ENCODE measurements at places on chromosomes 3 and 15. TPM values are rescaled to one million over a fixed set of nuclear protein-coding genes. Genes with fewer than 3 reads are reported as not detected.

GRCh38 chr3:5220193-5220592 lies 32.7 kb downstream of the EDEM1 start:
- peaks cover 11% of the 10 kb centered on the region for H3K36me3 ChIP-seq
- DNase-seq = no peak
- no peak overlapping the region for H3K27ac ChIP-seq
- no peaks in the 10 kb centered on the region for H3K4me1 ChIP-seq

- no peak overlapping the region for H3K4me3 ChIP-seq
- no peak overlapping the region for H3K27ac ChIP-seq
- DNase-seq = peak; percentile 63
Measured at GRCh38 chr15:65189102-65189740, 4.1 kb upstream of the CLPX start.

Gene CLEC3B
- total RNA-seq = 0.57 TPM

Gene SEMA4B
- total RNA-seq = 98.6 TPM

GRCh38 chr3:191300422-191300821 lies 28.8 kb upstream of the CCDC50 start:
- no peaks in the 10 kb centered on the region for H3K4me1 ChIP-seq
- H3K36me3 ChIP-seq = no peaks in the 10 kb centered on the region
- no peak overlapping the region for H3K4me3 ChIP-seq

Gene PRSS50
- total RNA-seq = not detected

GRCh38 chr3:127089486-127090145 lies 103.3 kb upstream of the PRR23E start:
- H3K4me1 ChIP-seq = peaks cover 3% of the 10 kb centered on the region
- no peak overlapping the region for H3K4me3 ChIP-seq

DNA sequence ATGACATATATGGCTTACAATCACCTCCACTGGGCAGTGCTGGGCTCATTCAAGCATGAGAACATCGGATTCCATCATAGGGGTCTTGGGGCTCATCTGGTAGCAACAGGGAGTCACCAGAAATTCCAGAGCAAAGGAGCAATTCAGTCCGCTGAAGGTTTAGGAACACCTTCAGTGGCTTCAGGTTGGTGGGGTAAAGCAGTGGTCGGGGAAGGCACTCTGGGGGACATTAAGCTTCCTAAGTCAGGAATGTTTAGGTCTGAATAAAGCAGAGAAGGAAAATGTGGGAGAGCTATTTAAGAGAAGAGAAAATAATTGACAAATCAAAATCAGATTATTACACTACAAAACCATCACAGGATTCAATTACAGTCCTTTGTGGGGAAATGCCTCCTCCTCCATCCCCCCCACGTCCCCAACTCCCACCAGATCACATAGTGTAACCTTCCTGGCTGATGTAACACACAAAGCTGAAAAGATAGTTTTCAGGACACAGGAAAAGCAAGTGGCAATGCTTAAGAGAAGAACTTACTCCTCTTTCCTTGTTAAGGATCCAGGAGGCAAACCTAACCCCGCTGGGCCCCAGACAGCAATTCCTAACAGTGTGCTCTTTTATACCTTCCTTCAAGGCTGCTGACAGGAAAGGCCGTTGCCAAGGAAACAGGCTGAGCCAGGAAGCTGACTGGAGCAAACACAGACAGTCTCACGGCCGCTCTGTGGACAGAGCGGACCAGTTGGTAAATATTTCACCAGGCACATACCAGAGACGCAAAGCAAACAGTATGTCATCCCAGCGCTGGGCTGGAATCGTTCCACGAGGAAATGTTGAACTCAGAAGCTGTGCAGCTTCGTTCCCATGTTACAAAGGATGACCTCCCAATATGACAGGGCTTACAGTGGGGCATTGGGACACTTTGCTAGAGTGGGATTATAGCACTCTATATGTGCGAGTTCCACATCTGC lies 57.5 kb upstream of the LMCD1 start:
- peak overlapping the region; percentile 28 for H3K4me3 ChIP-seq
- peak; percentile 63 for DNase-seq
- H3K36me3 ChIP-seq = no peaks in the 10 kb centered on the region
- no peaks in the 10 kb centered on the region for H3K27me3 ChIP-seq
- no peak overlapping the region for H3K27ac ChIP-seq
- peaks cover 24% of the 10 kb centered on the region for H3K4me1 ChIP-seq

DNA sequence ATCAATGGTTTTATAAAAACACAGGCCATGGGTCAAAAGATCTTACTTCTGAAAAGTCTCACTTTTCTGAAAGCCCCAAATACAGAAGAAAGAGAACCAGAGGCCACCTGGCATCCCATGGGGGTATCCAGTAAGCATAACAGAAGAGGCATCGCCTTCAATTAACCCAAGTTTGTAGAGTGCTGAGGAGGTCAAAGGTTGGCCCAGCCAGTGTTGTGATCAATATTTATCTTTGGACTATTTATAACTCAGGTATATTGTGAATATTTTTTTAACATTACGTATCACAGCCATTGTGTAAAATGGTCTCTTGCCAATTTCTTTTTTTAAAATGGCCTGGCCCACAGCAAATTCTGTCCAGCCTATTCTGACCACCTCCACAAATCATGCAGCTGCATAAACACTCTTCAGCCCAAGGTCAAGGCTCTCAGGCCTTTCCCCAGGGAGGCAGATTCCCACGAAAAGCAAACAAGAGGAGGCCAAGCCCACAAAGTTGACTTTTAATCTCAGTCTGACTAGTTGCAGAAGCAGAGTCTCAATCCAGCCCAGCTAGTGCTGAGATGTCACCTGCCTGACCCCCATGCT lies 26.2 kb upstream of the SPTBN5 start:
- H3K27me3 ChIP-seq = no peaks in the 10 kb centered on the region
- peaks cover 30% of the 10 kb centered on the region for H3K36me3 ChIP-seq
- H3K4me3 ChIP-seq = no peak overlapping the region
- peaks cover 11% of the 10 kb centered on the region for H3K4me1 ChIP-seq
- DNase-seq = no peak
- H3K27ac ChIP-seq = no peak overlapping the region

DNA sequence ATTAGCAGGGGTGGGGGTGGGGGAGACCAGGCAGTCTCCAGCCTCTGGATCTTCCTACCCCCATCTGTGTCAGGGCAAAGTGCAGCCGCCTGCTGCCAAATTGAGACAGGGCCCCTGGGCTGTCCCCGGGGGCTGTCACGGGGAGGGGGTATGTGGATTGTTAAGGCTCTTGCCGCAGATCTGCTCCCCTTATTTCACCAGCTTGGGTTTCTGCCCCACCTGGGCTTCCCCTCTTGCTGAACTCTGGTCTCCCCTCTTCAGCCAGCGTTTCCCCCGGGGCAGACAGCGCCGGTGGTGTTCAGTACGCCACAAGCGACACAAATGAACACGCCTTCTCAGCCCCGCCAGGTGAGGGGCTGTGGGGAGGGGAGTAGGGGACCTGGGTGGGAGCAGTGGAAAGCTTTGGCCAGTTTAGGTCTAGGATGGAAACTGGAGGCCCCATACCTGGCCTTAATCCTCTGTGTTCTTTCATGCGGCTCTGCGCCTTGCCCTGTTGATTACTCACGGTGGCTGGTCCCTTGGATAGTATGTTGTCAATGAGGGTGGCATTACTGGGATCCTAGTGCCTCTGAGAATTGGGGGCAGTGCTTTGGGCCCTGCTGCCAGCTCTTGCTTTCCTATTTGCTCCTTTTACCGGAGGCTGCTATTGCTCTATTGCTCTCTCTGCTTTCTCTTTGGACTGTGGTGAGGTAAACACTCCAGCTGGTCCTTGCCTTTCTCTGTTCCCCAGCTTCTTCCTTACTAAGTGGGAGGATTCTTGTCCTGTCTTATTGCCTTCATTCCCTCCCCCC lies 1.7 kb downstream of the EIF4G1 start:
- peaks cover 46% of the 10 kb centered on the region for H3K4me1 ChIP-seq
- DNase-seq = no peak
- peak overlapping the region; percentile 98 for H3K4me3 ChIP-seq
- peak overlapping the region; percentile 87 for H3K27ac ChIP-seq
- peaks cover 9% of the 10 kb centered on the region for H3K36me3 ChIP-seq

DNA sequence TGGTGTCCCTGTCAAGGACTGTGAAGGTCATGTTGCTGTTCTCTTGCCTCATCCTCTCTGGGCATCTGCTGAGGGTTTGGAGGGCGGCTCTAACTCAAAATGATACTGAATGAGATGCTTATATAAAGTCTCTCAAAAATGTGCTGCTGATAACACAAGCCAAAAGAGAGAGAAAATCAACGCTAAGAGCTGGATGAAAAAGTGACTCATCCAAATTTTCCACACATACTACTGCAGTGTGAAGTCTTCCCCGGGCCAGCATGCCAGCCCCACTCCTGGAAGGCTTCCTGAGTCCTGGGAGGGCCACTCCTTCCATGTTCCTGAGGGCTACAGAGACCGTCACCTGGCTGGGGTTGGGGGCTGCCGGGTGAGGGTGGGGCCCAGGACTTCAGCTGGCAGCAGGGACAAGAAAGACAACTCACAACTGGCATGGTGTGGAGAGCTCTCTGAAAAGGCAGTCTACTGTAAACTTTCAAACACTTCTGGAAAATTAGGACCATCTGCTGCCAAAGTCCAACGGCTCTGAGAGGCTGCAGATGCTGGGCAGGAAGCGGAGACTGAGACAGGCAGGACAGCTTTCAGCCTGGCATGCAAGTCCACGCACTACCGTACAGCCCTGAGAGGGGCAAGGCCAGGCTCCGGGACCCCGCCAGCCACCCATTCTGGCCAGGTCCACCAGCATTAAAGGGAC lies 200.3 kb downstream of the ADAMTS17 start:
- H3K27ac ChIP-seq = no peak overlapping the region
- no peaks in the 10 kb centered on the region for H3K36me3 ChIP-seq
- H3K27me3 ChIP-seq = no peaks in the 10 kb centered on the region

- no peak for DNase-seq
- H3K27me3 ChIP-seq = no peaks in the 10 kb centered on the region
- H3K27ac ChIP-seq = no peak overlapping the region
- no peak overlapping the region for H3K4me3 ChIP-seq
- no peaks in the 10 kb centered on the region for H3K36me3 ChIP-seq
Measured at GRCh38 chr3:125246237-125246636, 33.7 kb upstream of the SLC12A8 start.

Gene CCRL2
- total RNA-seq = not detected

DNA sequence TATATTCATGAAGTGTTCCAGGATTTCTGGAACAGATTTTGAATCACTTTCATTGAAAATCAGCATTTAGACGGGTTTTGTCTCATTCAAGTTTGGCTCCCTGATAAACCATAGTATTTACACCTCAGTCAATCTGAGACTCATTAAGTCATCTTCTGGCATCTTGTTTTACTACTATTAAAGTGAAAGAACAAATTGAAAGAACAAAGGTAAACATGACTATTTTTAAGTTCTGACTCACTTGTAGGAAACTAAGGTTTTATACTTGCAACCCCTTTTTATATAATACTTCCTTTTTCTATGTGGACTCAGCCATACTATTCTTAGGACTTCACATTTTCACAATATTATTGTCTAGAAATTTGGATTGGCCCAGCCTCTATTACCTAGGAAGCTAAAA lies 854.4 kb downstream of the SQOR start:
- no peak overlapping the region for H3K4me3 ChIP-seq
- no peaks in the 10 kb centered on the region for H3K36me3 ChIP-seq
- no peak overlapping the region for H3K27ac ChIP-seq
- no peak for DNase-seq
- H3K27me3 ChIP-seq = no peaks in the 10 kb centered on the region
- no peaks in the 10 kb centered on the region for H3K4me1 ChIP-seq

- no peaks in the 10 kb centered on the region for H3K4me1 ChIP-seq
- no peak overlapping the region for H3K27ac ChIP-seq
- DNase-seq = no peak
Measured at GRCh38 chr3:8777978-8778267, 8.5 kb upstream of the OXTR start.

- DNase-seq = no peak
- no peak overlapping the region for H3K27ac ChIP-seq
- no peaks in the 10 kb centered on the region for H3K4me1 ChIP-seq
- H3K36me3 ChIP-seq = no peaks in the 10 kb centered on the region
Measured at GRCh38 chr3:32194653-32195052, 43.8 kb upstream of the CMTM8 start.

Gene C3orf22
- total RNA-seq = not detected

DNA sequence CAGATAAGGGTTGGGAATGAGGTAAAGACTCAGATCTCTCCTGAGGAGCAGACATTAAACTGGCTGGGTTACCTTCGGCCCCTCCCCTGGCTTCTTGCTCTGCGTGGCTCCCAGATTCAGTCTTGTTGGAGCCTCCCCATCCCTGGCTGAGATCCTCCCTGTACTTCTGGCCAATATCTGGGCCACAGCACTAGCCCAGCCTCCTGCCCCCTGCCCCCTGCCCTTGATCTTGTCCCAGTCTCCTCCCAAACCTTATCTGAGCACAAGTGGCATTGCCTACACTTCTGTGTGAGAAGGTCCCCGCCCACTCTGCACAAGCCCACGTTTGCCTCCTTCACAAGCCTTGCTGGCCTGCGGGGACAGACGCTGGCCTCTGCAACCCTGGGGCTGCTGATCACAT lies 16.8 kb downstream of the PLA2G4F start:
- no peak overlapping the region for H3K27ac ChIP-seq
- DNase-seq = no peak
- H3K4me1 ChIP-seq = peaks cover 5% of the 10 kb centered on the region
- no peaks in the 10 kb centered on the region for H3K27me3 ChIP-seq
- no peak overlapping the region for H3K4me3 ChIP-seq

Gene PLA1A
- total RNA-seq = not detected

DNA sequence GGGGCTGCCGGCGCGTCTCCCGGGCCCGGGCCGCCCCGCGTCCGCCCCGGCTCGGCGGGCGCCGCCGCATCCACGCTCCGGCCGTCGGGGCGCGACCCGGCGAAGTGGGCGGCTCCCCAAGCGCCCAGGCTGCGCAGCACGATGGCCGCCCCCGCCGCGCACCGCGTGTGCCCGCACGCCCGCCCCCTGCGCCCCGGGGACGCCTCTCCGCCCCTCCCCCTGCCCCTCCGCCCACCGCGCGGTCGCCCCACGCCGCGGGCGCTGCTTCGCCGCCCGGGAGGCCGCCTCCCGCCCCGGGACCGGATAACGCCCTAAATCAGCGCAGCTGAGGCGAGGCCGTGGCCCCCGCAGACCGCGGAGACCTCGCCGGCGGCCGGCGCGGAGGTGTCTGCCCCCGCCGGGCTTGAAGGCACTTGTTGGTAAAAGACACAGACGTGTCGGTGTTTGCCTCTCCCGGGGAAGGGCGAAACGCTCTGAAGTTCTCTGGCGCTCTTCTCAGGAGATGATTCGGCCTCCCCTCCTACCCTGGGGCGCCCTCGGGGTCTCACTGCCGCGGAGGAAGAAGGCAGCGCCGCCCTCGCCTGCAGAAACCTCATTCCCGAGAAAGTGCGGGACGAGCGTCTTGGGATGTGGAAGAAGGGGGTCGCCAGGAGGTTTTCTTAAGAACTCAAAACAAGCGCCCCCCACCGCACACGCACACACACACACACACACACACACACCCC lies at the start of gene BNC1:
Gene BNC1 (minus strand): TSS at position 106 of the 725 bp plus-strand sequence. CDS start 36 bp downstream, at position 70.
- H3K27me3 ChIP-seq = no peaks in the 10 kb centered on the region
- no peak within 1 kb of the TSS for H3K27ac ChIP-seq
- no peak for DNase-seq
- peaks cover 41% of the 10 kb centered on the region for H3K4me1 ChIP-seq

- no peak overlapping the region for H3K27ac ChIP-seq
- H3K27me3 ChIP-seq = no peaks in the 10 kb centered on the region
- H3K36me3 ChIP-seq = no peaks in the 10 kb centered on the region
- no peaks in the 10 kb centered on the region for H3K4me1 ChIP-seq
Measured at GRCh38 chr3:20669675-20670074, 483.7 kb upstream of the SGO1 start.

- H3K4me3 ChIP-seq = no peak overlapping the region
- DNase-seq = no peak
- H3K36me3 ChIP-seq = no peaks in the 10 kb centered on the region
- no peak overlapping the region for H3K27ac ChIP-seq
- no peaks in the 10 kb centered on the region for H3K4me1 ChIP-seq
- H3K27me3 ChIP-seq = no peaks in the 10 kb centered on the region
Measured at GRCh38 chr3:56122911-56123310, 345.4 kb downstream of the ERC2 start.

Gene IGSF11
- total RNA-seq = not detected

Gene SLC28A1
- total RNA-seq = not detected

All from HCT116 (cell line).